ENCODE measurements at places on chromosomes 5 and 9.

DNA sequence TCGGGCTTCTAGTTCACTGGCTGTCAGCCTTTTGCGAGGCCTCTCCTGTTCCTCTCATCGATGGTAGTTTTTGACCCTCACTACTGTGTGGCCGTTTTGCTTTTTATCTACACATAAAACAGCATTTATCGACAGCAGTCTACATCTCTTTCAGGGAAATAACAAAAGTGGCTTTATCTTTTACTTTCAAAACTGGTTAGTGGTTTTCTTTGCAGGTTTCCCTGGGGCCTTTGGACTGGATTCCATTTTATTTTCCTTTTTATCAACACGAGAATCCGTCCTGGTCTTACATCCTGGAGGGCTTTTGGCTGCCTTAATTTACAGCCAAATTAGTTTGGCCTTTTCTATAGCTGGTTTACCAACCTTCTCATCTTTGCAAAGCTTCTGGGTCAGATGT, 793 bp upstream of the PKD2L2 start:
- DNase-seq: no peak

- no peak for DNase-seq
Measured at GRCh38 chr5:178287791-178288105, 55.1 kb upstream of the PHYKPL start.

DNA sequence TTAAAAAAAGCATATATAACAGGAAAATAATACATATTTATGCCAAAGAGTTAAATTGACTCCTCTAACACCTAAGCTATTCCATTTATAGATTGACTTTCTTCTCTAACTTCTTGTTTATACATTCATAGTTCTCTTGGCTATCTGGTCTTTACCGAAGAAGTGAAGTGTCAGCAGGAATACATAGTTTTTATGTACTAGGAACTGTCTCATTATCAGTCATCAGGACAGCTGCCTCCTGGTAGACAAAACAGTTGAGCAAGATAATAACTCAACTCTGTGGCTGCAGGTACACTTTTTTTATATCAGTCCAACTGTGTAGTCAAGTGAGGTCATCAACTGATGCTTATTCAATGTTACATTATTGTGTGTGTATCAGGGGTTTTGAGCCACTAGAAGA, 1436.0 kb upstream of the NUDT12 start:
- no peak for DNase-seq

- DNase-seq: no peak
Measured at GRCh38 chr5:141121563-141121962, at the start of gene PCDHB4. TSS of gene PCDHB4 (plus strand) at chr5:141121818. CDS start at chr5:141121999, 181 bp downstream.

GRCh38 chr5:171827162-171827561, 41.5 kb downstream of the SMIM23 start:
- no peak for DNase-seq

DNA sequence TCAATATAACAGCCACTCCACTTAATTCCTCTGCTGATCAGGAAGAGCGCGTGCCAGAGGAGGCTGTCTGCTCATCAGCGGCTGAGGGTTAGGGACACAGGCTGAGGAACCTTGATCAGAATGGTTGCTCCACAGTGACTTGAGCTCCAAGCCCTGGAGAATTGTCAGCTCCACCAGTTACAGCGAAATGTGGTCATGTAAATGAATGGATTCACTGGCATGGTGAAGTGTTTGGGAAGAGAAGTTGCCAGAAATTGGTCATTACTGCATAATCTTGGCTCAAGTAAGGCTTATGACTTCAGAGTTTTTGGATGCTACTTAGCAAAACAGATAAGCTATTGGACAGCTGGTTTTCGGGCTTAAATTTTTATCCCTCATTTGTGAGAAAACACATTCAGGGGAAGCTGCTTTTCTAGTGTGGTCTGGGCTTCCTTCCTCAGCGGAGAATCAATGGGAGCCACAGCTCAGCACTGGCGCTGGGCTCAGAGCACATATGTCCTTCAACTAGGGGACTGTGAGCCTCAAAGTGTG, 65.0 kb downstream of the PRRT1B start:
- no peak for DNase-seq

DNA sequence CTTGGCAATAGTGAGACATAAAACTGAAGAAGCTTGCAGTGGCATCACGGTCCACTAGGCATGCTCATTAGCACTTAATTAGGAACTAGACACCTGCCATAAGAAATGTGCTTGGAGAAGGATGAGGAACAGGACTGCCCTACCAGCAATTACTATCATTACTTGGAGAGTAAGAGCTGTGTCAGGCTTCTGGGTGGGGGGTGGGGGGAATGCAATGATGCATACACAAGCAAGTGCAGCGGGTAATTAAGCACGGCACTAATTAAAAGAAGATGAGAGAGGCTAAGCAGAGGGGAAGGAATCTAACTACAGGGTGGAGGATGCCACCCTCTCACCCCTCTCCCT, 53.1 kb downstream of the TLE1 start:
- no peak for DNase-seq

DNA sequence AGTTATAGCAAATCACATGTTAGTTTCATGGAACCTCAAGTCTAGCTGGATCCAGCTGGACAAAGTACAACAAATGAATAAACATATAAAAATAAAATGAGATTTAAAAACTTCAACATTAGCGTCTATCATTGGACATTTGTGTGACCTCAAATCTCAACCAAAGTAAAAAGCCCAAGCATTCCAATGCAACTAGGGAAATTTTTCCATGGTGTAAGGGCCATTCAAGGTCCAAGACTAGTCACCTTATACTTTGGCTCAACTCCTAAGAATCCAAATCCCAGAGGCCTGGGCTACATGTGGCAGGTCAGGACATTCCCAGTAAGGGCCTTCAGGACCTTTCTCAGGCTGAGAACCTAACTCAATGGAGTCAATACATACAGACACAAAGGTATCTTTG, 137.4 kb upstream of the DMAC1 start:
- DNase-seq: no peak

- DNase-seq: peak; percentile 8
Measured at GRCh38 chr9:116475201-116475600, 211.9 kb upstream of the TRIM32 start.

- no peak for DNase-seq
Measured at GRCh38 chr5:139738193-139739149, 57.1 kb upstream of the PSD2 start.

DNA sequence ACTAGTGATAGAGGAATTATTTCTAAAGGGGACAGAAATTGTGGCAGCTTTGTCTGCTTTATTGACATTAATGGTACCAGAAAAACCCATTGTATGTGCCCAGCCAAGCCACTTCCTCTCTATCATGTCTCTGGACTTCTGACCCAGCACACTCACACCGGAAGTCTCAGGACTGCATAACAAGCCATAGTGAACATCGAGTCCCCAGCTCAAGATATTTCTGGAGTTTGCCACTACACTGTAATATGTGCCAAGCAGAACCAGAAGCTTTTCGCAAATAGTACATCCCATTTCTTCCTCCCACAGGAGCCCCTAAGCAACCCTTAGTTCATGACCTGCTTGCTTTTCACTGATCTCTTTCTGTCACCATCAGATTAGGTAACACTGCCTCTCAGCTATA, 187.4 kb upstream of the GHR start:
- DNase-seq: no peak
